ENCODE measurements at places on chromosomes 6 and 20.
A peak's percentile ranks its signal among the peaks of the same experiment; 100 is the strongest.

DNA sequence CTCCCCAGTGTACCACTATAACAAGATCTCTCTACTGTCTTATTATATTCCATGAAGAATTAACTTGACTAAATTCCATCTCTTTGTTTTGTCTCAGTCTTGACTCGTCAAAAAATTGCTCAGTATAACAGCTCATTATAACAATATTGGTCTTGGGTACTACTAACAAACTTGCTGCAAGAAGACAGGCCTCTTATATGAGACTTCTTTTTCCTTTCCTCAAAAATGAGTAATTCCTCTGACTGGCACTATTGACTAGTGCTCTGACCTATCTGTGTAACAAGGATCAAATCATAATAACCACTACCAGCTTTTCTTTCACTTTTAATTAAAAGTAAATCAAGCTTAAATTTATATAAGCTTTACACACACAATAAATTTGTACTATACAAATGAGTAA lies 91.3 kb upstream of the THEMIS start:
- no peak for DNase-seq

- peak; percentile 2 for DNase-seq
Observed at GRCh38 chr6:122610690-122611455, 668 bp downstream of the PKIB start.

GRCh38 chr6:90350689-90351554 lies 54.3 kb upstream of the BACH2 start:
- peak; percentile 15 for DNase-seq

DNA sequence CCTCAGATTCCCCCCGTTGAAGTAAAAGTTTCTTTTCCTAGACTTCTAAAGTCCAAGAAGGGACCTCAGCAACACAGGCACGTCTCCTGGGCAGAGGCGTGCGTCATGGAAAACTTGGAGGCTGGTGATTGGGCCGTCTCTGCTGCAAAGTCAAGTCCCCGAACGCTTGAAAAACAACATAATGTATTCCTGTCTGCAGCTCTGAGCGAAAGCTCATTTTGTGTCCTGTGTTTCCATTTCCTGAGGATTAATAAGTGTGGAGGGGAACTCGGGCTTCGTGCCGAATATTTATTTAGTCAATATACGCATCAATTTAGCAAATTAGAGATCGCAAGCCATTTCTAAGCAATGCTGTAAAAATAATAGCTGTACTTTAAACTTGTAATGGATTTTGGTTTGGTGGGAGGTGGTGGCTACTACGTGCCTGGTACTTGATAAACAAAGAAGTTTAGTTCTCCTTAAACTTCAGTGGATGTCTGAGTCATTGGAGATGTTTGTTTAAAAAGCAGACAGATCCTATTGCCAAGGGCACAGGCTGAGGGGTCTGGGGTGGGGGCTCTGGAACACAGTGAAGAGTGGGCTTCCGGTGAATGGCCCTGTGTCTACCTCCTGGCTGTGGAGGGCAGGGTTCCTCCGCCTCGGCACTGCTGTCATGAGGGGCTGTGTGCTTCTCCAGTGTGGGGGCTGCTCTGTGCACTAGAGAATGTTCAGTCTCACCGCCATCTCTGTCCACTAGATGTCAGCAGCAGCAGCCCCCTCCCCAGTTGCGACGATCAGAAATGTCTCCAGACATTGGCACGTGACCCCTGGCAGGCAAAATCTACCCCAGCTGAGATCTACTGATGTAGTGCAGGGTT lies 21.8 kb downstream of the PCK1 start:
- DNase-seq = peak; percentile 31

DNA sequence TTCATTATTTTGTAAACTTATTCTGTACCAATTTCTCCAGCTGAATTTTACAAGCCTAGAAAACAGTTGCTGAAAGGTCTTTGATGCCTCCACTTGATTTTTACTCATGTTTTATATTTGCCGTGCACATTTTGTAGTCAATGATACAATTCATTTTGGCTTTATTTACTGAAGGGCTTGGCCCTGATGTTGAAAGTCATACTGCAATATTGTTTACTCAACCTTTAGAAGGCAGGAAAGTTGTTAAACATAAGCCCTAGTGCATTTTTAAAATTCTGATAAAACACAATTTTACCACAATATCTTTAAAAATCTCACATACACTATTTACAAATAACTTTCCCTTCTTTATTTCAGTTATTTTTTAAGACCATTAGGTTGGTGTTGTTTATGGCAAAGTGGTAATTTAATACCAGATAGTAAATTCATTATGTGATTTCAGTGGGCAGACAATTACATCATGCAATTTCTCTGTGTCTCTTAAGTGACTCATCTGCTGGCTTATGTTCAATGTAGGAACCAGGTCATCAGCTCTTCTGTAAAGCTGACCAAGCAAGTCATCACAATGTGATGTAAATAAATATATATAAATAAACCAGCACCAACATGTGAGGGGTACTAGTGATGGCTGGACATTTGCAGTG lies 121.1 kb upstream of the SLC35B3 start:
- peak; percentile 28 for DNase-seq

DNA sequence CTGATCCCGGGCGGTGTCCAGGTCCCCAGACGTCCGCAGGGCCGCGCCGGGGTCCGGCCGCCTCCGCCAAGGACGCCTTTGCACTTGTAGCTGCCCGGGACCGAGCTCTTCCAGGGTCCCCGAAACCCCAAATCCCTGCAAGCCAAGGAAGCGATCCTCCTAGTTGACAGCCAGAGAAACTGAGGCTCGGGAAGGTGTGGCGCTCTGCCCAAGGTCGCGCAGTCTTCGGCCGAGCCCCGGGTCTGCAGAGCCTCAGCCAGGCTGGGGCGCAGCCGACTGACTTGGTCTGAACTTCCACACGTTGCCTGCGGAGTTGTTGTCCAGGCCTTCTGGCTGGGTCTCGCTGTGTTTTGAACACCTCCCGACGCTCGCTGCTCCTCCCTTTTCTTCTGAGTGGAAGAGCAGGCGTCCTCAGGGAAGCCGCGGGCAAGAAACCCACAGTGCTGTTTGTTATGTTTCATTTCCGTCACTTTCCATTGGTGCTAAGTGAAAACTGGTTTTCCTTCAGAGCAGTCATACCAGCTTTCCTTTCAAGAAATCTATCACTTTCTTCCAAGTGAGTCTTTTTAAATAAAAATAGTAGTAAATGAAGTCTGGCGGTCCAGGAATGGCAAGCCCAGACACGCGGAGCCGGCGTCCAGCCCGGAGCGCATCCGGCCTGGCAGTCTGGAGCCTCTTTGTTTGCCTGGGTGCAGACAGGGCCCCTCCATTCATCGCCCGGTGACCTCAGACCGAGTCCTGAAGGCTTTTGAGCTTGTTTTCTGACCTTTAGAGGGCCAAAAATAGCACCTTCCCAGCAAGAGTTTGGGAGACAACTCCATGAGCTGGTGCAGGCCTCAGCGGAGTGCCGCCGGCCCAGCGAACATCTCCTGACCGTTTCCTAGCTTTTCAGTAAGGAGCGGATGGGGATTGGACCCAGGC lies 698 bp downstream of the FAM210B start:
- peak; percentile 64 for DNase-seq

- no peak for DNase-seq
Observed at GRCh38 chr6:51411496-51412125, 592.9 kb downstream of the TFAP2B start.

- no peak for DNase-seq
Observed at GRCh38 chr6:31805939-31806469, 762 bp downstream of the LSM2 start.

- DNase-seq = no peak
Observed at GRCh38 chr20:36845288-36845971, 30.5 kb upstream of the TLDC2 start.

DNA sequence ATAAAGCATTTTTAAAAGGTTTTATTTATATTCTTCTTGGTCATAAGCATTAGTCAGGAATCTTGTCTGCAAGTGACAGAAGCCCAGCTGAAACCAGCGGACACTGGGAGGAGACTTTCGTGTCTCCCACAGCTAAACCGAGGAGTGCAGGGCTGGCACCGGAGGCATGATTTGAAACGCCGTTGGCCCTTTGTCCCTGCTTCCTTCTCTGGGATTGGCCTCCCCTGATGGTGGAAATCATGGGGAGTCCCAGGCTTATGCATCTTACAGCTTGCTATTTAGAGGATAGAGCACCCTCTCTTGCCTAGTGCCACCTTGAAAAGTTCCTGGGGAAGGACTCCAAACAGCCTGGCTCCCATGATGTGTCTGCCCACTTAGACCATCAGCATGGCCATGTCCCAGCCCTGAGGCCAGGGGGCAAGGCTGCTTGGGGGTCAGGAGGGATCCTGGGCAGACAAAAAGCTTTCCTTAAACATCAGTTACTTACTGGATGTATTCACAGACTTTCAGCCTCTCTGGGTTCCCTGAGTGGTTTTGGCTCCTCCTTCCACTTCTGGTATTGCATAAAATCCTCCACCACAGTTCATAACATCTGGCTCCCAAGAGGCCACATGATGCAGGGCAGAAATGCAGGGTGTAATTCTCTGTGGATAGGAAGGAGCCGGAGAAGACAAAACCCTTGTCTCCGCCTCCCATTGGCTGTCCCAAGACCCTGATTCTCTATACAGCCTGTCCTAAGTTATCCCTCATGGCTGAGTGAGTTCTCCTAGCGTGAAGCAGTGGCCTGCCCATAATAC lies 49.3 kb upstream of the INSM1 start:
- DNase-seq = no peak

DNA sequence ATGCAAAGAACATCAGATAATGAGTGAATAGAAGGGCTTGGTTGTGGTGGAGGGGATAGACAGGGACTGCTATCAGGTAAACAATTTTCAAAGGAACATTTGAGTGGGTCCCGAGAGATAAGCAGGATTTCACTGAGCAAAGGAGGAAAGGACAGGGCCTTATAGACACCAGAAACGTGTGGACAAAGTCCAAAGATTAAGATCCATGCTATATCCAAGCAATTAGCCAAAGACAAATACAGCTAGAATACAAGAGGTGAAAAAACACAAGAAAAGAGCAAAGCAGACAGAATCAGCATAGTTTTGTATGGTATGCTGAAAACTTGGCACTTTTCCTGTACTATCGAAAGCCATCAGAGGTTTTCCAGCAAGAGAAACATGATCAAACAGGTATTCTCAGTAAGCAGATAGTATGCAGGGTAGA lies 59.8 kb downstream of the CDK19 start:
- no peak for DNase-seq

DNA sequence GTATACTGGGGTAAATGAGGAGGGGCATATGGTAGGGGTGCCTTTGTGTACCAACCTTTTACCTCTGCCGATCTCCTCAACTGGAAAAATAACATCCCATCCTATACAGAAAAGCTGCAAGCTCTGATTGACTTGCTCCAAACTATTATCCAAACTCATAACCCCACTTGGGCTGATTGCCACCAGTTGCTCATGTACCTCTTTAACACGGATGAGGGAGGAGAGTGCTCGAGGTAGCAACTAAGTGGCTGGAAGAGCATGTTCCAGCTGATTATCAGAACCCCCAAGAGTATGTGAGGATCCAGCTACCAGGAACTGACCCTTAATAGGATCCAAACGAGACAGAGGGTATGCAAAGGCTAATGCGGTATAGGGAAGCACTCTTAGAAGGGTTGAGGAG lies 299.6 kb downstream of the RNGTT start:
- no peak for DNase-seq
